ENCODE measurements at places on chromosomes 7 and 10. TPM values are rescaled to one million over a fixed set of nuclear protein-coding genes. Genes with fewer than 3 reads are reported as not detected.

Gene HECW1
- polyA plus RNA-seq: 3.6 TPM

Gene NUP205
- 69.7 TPM for polyA plus RNA-seq

Gene DMBT1
- 1.1 TPM for polyA plus RNA-seq

Gene AKR1C4
- not detected for polyA plus RNA-seq

Gene KEL
- polyA plus RNA-seq: 4.3 TPM

Gene BTRC
- 26.1 TPM for polyA plus RNA-seq

Gene PPP2R2D
- 35.1 TPM for polyA plus RNA-seq

Gene HGF
- polyA plus RNA-seq: 15.0 TPM

Gene WNT8B
- polyA plus RNA-seq: 0.08 TPM

Gene GALNT17
- polyA plus RNA-seq: 9.4 TPM

Gene CTAGE4
- polyA plus RNA-seq: 7.2 TPM

Gene GRID2IP
- polyA plus RNA-seq: 1.3 TPM

Gene MUC3A
- 0.70 TPM for polyA plus RNA-seq

Gene HOXA3
- polyA plus RNA-seq: 39.9 TPM

Gene ZPBP
- polyA plus RNA-seq: 0.39 TPM

Gene SPDYE1
- 1.8 TPM for polyA plus RNA-seq

Gene CPVL
- polyA plus RNA-seq: 10.5 TPM

Gene OR6V1
- not detected for polyA plus RNA-seq

Gene RPEL1
- polyA plus RNA-seq: 0.12 TPM

Gene DGKI
- 0.91 TPM for polyA plus RNA-seq

Gene IFIT1B
- polyA plus RNA-seq: 0.51 TPM

Gene PIP
- not detected for polyA plus RNA-seq

Gene VWDE
- polyA plus RNA-seq: 5.8 TPM

Gene LAMB1
- polyA plus RNA-seq: 522 TPM

Gene C7orf57
- polyA plus RNA-seq: 4.4 TPM

Gene HOXA1
- polyA plus RNA-seq: 2.1 TPM

Gene SYT15B
- 2.2 TPM for polyA plus RNA-seq

Gene SH2D4B
- 0.17 TPM for polyA plus RNA-seq

Gene GPR15LG
- not detected for polyA plus RNA-seq

Gene JAKMIP3
- polyA plus RNA-seq: 0.32 TPM

Gene SGPL1
- polyA plus RNA-seq: 51.0 TPM

Gene INMT
- polyA plus RNA-seq: 15.2 TPM

Gene SAMD9L
- 18.3 TPM for polyA plus RNA-seq

Gene BUD23
- 69.3 TPM for polyA plus RNA-seq

Gene NME8
- 0.35 TPM for polyA plus RNA-seq

Gene ZNF239
- polyA plus RNA-seq: 12.6 TPM

Gene MRLN
- 7.5 TPM for polyA plus RNA-seq

Gene SLC26A5
- 1.4 TPM for polyA plus RNA-seq

Gene LIPM
- not detected for polyA plus RNA-seq

Gene RBP4
- 1.6 TPM for polyA plus RNA-seq

Gene OR2A42
- 3.6 TPM for polyA plus RNA-seq

Gene EIF5AL1
- polyA plus RNA-seq: 3.1 TPM

Gene MYL10
- 0.40 TPM for polyA plus RNA-seq

Gene ABCA13
- 1.4 TPM for polyA plus RNA-seq

Gene GFRA1
- polyA plus RNA-seq: 3.5 TPM

Gene NFE2L3
- polyA plus RNA-seq: 18.6 TPM

Gene NRG3
- polyA plus RNA-seq: 1.5 TPM

Gene SP4
- 9.0 TPM for polyA plus RNA-seq
